Fibroblast of skin of abdomen (primary cell): ENCODE measurements at places on chromosomes 13 and 19.
A peak's percentile ranks its signal among the peaks of the same experiment; 100 is the strongest.

- no peak for DNase-seq
Observed at GRCh38 chr19:55552206-55552605, 6.9 kb upstream of the SBK3 start.

DNA sequence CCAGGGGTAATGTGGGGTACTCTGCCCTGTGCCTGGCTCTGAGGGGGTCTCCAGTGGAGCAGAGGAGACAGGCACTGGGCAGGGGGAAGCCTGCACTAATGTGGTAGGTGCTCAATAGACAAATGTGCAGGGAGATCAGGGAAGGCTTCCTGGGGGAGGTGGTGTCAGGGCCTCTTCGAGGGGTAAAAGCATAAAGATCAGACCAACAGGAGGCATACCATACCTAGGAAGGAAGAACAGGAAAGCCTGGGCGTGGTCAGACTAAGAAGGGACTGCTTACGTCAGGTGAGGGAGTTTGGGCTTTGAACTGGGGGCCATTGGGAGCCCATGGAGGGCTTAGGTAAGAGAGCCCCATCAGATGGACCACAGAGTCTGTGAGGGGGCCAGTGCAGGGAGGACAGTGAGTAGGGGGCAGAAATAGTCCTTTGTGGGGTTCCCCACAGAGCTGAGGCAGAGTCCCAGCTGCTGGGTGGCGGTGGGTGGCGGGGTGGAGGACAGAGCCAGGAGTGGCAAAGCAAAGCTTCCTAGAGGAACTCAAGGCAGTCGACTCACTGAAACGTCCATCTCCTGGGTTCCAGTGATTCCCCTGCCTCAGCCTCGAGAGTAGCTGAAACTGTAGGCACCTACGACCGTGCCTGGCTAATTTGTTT is 8.8 kb downstream of the PRR36 start:
- DNase-seq = no peak

DNA sequence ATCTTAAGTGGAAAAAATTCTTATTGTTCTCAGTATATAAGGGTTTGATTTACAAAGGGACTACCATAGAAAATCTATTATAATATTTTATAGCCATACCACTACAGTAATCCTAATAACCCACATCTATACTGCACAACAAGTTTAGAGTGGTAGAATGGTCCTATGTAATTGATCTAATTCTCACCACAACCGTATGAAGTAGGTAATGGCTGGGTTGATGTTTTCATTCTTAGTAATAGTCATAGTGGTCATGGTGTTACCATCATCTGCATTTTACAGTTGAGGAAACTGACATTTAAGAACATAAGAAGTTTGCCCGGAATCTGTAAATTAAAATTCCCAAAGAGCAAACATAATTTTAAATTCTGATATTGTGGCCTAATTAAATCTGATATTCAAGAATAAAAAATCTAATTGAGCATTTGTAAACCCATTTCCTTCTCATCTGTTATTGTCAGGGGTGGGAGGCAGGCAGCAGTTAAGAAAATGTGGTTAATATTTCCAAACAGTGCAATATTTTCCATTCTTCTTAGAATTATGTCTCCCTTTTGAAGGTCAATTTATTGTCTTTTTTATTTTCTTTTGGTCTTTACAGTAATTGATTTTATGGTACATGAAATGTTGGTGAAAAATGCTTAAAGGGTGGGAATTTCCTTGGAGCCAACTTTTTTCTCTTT is 65.6 kb downstream of the DHRS12 start:
- no peak for DNase-seq

DNA sequence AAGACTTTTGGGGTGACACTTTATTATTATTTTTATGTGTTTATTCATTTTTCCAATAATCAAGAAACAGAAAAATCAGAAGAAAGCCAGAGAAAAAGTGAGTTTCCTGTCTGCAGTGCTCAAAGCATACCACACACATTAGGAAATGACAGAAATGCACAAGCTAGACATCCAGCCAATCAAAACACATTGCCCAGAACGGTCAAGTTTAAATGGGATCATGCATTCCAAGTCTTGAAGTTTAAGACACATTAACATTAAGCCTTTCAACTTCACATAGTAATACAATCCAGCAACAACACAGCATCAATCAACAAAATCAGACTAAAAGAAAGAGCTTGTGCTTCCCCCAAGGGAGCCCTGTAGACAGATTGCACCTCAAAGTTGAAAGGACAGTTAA is 28.7 kb upstream of the MEDAG start:
- DNase-seq = peak; percentile 80

GRCh38 chr19:2385053-2385721 is 25.1 kb downstream of the TMPRSS9 start:
- DNase-seq = peak; percentile 85

DNA sequence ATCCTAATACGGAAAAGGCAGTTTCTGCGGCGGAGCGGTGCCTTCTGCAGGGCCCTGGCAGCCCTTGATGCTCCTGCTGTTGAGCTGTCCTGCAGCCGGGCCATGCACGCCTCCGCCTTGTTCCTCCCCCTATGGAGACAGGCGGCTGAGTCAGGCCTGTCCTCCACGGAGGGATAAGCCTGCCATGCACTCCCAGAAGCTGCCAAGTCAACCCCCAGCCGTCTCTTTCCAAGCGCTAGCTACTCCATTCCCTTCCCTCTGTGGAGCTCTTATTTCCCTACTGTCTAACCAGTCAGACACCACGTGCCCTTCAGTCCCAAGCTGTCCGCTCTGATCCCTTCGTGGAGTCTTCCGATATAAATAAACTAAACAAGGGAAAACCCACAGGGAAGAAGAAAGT is 197.0 kb downstream of the COL4A1 start:
- DNase-seq = peak; percentile 93

GRCh38 chr19:45528149-45528743 is 21.0 kb downstream of the VASP start:
- DNase-seq = peak; percentile 71

GRCh38 chr19:55251341-55252081 is 7.3 kb downstream of the PPP6R1 start:
- DNase-seq = no peak

- DNase-seq = peak; percentile 76
Observed at GRCh38 chr19:49502866-49503581, 6.8 kb downstream of the RPS11 start.

- peak; percentile 88 for DNase-seq
Observed at GRCh38 chr19:16825312-16826052, 3.7 kb upstream of the SIN3B start.

- peak; percentile 9 for DNase-seq
Observed at GRCh38 chr19:40035996-40036395, 20.0 kb downstream of the ZNF780B start.

DNA sequence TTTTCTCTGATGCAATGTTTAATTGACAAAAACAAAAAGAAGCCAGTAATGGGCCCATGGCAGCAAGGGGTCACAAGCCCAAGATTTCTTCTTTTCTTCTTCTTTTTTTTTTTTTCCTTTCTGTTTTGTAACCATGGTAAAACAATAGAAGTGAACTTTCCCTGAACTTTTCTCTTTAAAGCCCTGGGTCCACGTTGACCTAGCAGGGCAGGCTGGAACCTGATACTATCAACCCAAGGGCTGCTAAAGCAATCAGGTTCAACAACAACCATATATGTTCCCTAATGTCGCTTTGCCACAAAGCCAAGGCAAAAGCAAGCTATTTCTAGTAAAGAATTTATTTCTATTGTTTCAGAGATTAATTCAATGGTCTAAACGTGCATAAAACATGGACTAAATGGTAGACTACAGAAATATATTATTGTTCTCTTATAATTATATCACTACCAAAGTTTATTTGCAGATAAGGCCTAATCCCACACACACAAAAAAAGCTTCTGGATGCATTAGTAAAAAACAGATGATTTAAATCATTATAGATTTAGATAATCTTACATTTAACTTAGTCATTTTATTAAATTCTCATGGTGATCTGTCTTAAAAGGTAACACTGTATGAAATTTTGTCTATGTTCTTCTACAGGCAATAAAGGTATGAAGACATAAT is 153.9 kb downstream of the DACH1 start:
- DNase-seq = no peak

DNA sequence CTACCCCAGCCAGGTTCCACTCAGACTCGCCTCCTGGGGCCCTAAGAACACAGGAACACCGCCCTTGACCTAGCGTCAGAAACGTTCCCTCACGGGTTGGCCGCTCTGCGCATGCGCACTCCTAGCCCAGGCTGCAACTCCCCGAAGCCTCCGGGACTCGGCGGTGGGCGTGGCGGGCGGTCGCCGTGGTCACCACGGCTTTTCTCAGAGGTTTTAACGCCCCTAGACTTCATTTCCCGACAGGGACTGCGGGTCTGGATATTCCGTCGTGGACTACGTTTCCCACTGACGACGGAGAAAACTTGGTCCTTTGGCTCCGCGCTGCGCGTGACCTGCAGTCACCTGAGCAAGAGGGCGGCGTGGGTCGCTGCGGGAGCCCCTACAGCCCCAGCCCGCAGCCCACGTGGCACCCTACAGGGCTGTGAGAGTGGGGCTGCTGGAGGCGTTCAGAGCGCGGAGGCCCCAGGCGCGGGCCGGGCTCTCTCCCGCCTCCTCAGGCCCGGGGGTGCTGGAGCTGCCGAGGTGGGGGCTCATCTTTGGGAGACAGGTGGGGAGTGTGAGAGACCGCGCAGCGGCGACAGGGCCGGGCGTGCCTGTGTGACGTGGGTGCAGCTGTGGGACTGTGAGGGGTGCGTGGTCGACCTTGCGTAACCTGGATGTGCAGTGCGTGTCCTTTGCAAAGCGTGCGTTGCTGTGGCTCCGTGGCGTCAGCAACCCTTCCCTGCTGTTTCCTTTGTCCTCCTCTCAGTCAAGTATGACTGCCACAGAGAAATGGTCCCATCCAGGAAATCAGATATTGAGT is 38.0 kb upstream of the ZNF573 start:
- peak; percentile 29 for DNase-seq

GRCh38 chr13:65540175-65540574 is 1690.0 kb downstream of the PCDH9 start:
- DNase-seq = peak; percentile 38

- peak; percentile 41 for DNase-seq
Observed at GRCh38 chr19:10565028-10565566, 713 bp downstream of the KRI1 start.

- DNase-seq = no peak
Observed at GRCh38 chr19:11251217-11251616, 11.1 kb downstream of the DOCK6 start.

- peak; percentile 60 for DNase-seq
Observed at GRCh38 chr13:93227280-93227877, 772 bp downstream of the GPC6 start.

- no peak for DNase-seq
Observed at GRCh38 chr19:4517451-4518057, 732 bp downstream of the PLIN4 start.

- DNase-seq = no peak
Observed at GRCh38 chr19:39237200-39238184, 7.3 kb downstream of the IFNL3 start.

- no peak for DNase-seq
Observed at GRCh38 chr19:18869023-18869618, 26.8 kb downstream of the CERS1 start.

DNA sequence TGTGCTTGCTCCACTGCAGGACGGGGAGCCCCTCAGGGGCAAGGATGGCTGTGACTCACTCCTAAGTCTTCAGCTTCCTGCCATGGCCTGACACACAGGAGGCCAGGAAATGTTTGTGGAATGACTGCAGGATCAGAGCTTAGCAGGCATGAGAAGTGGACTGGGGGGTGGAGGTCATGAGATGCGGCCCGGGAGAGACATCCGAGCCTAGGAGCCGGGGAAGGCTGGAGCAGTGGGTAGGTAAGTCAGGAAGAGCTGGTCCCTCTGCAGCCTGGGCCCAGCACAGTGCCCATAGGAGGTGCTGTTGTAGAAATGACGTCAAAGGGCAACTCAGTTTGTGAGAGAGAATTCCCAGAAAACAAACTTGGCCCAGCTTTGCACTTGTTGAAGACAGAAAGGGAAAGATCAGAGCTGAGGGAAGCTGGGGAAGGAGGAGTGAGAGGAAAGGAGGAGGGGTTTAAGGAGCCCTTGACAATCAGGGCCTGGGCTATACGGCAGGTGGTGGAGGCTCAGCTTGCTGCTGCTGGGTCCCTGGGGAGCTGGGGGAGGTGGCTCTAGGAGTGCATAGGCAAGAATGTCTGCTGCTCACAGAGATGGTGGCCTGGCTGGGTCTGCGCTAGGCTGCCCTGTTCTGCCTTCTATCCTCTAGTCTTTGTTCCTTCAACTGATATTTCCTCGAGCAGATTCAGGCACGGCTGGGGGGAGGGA is 18.5 kb downstream of the POU2F2 start:
- peak; percentile 98 for DNase-seq

DNA sequence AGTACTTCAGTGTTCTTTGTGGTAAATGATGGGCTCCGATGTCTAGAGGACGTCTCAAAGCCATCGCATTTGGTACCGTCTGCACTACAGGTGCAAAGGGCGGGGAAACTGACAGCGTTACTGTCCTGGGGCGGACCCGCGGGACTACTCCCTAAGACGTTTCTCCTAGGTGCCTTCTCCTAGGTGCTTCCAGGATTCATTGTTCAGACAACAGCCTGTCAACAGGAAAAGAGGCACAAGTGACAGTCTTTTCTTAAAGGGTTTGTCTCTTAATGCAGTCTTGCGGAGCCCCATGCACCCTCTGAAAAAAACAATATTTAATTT is 1.4 kb downstream of the SERTM1 start:
- no peak for DNase-seq

DNA sequence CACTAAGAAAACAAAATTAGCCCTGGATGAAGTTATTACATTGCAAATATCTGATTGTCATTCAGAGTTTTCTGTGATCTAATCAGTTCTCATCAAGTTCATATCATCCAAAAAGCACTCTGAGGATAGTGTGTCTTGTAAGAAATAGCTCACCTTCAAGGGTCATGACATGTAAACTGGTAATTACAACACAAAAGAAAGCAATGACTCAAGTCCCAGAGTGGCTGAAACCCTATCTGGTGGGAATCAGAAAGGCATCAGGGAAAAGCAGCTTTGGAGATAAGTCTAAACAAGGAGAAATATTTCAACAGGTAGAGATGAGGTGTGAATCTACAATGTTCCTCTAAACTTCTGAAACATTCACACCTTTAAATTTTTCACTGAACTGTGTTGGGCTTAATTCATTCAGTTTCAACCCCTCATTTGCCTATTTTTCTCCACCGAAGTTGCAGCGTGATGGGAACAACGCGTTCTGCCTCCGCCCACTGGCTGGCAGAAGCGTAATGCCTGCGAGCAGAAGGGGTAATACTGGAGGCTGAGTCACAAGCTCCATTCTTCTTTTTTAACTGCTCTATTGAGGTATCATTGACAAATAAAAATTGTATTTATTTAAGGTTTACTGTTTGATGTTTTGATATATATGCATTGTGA is 155.2 kb upstream of the IPO5 start:
- no peak for DNase-seq

DNA sequence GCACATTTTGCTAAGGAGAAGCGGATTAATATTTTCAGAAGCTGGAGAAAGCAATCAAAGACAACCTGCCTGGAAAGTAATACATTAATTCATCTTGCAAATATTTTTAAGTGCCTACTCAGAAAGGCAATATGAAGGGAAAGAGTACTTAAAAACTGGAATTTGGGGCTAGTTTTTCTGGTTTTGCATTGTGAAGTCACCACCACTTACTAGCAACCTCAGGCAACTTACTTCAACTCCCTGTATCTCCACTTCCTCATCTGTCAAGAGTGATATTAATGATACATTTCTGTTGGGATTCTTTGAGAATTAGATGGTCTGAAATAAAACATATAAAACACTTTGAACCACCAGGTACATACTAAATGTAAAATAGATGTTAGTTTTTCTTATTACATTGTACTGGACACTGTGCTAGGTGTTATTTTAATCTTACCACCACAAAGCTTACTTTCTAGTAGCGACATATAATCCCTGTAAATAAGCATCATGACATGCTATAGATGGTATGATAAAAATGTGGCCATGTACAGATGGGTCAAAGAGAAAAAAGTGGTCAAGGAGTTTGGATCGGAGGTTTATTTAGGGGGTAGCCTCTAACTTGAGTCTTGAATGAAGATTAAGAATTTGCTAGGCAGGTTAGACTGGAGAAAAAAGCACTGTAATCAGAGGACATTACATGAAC is 101.2 kb downstream of the SPRY2 start:
- DNase-seq = no peak
